ENCODE measurements at places on chromosomes 3 and 15. TPM values are rescaled to one million over a fixed set of nuclear protein-coding genes. Genes with fewer than 3 reads are reported as not detected.

DNA sequence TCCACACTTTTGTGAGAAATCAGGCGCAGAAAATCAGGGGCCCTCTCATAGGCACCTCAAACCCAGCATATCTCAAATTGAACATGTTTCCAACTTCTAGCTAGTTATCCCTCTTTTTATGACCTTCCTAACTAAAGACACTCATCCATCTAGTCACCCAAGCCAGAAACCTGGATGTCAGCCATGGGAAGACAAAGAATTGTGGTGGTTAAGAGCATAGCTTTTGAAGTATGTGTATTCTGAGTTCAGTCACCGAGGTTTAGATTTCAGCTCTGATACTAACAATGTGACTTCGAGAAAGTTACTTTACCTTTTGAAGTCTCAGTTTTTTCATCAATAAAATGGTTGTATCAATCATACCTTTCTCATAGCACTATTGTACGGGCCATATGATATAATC lies 495.5 kb downstream of the NLGN1 start:
- peak; percentile 78 for DNase-seq

Gene FEZF2
- not detected for total RNA-seq

Gene NR2C2
- total RNA-seq, result 34.0 TPM

- DNase-seq, result no peak
Observed at GRCh38 chr3:15475161-15475560, 46.3 kb downstream of the COLQ start.

DNA sequence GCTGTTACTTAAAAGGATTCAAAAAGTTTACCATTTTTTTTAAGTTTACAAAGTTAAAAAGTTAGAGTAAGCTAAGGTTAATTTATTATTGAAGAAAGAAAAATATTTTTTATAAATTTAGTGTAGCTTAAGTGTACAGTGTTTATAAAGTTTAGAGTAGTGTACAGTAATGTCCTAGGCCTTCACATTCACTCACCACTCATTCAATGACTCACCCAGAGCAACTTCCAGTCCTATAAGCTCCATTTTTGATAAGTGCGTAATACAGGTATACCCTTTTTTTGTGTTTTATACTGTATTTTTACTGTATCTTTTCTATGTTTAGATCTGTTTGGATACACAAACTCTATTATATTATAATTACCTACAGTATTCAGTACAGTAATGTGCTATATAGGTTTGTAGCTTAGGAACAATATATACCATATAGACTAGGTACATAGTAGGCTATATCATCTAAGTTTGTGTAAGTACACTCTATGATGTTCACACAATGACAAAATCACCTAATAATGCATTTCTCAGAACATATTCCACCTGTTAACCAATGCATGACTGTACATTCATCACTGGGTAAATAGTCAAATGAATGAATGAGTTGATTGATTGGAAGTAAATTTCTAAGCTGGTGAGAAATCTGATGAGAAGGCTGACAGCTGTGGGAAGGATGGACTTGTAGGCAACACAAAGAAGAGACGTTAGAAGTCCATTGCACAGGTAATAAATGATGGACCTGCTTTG lies 95.2 kb upstream of the CDIN1 start:
- no peak for DNase-seq

Gene SLC12A8
- 33.0 TPM for total RNA-seq

Gene ACKR2
- not detected for total RNA-seq

GRCh38 chr3:24264748-24265158 lies 229.9 kb downstream of the THRB start:
- no peak for DNase-seq

DNA sequence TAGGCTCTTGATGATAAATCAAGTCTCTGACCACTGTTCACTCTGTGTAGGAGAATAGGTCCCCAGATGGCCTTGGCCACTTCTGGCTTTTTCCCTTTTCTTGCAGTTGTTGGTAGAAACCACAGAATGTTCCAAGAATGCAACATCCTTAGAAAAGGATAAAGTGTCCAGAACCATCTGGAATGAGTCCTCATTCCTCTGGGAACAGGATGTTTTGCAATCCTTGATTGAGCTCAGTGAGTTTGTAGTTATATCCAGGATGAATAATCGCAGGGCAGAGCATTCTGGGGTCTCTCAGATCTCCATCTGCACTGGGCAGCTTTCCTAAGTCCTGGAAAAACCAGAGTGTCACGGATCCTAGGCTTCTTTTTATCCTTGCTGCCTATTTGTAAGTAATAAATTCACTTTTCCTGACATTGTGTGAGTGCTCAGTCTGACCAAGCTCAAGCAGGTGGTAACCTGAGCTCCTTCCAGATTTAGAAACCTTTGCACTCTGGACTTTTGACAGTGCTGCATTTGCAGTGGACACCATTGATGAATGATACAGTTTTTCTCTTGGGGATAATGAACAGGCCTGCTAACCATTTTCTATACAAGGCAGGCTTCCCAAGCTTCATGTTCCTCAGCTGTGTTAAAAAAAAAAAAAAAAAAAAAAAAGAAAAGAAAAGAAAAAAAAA lies 1028.6 kb downstream of the OTOL1 start:
- DNase-seq, result peak; percentile 42

GRCh38 chr15:45551676-45552075 lies 29.1 kb upstream of the SLC30A4 start:
- DNase-seq, result no peak

DNA sequence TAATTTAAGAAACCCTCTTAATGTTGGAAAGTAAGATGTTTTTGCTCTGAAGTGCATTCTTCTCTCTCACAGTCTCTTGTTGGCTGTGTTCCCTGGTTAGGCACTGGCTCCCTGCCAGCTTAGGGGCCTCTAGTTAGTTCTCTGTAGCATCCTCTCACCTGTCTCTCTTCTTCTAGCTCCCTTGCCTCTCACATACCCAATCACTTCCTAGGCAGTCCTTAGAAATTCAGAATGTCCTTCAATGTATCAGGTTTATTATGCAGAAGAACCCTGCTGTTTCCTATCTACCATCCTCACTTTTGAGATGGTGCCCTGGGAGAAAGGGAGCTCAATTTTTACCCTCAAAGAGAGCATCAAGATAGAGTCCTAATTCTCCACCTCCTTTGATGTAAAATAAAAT lies 36.2 kb upstream of the CPNE4 start:
- DNase-seq, result no peak

DNA sequence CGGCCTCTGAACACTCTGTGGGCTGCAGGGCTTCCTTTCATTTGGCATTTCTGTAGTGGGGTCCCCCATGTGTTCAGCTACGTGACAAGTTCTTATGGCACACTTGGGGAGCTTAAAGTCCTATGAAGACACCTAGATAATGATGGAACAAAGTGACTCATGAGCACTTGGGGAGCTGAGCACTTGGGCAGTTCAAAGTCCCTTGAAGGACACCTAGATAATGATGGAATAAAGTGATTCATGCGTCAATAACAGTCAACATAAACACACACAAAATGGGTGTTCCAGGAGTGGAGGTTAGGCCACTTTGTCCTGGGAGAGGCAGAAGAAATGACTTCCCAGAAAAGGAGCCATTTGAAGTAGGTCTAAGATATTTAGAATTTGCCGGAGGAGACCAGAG lies 66.6 kb downstream of the LDHAL6B start:
- DNase-seq, result no peak

GRCh38 chr3:61848885-61849284 lies 287.5 kb downstream of the PTPRG start:
- no peak for DNase-seq

DNA sequence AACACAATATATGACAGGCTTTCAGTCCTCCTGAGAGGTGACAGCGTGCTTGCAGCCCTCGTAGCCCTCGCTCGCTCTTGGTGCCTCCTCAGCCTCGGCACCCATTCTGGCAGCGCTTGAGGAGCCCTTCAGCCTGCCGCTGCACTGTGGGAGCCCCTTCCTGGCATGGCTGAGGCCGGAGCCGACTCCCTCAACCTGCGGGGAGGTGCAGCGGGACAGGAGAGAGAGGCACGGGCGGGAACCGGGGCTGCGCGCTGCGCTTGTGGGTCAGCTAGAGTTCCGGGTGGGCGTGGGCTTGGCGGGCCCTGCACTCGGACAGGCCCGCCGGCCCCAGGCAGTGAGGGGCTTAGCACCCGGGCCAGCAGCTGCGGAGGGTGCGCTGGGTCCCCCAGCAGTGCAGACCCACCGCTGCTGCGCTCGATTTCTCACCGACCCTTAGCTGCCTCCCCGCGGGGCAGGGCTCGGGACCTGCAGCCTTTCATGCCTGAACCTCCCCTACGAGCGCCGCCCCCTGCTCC lies 60.4 kb upstream of the HRH1 start:
- DNase-seq, result no peak

DNA sequence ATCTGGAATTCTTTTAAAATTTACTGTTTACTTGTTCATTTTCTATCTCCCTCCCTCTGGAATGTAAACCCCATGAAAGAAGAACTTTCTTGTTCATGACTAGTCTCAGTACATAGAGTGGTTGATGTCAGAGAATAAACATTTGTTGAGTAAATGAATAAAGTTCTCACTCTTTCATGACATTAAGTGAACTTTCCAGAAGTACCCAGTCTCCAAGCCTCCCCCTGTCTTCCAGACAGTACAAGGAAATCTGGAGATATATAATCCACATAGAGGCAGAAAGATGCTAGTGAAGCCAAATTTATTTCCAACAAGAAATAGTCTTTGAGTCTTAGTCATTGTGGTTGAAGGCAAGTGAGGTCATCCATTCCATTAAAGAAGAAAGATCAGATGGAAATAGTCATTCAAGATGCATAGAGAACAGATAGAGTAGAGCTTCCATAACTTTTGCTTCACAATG lies 71.5 kb upstream of the GALNT15 start:
- DNase-seq, result peak; percentile 49

- DNase-seq, result no peak
Observed at GRCh38 chr3:156240642-156241041, 120.3 kb downstream of the KCNAB1 start.

- no peak for DNase-seq
Observed at GRCh38 chr15:56844892-56845291, 73.6 kb upstream of the TCF12 start.

Gene OXSR1
- total RNA-seq, result 50.3 TPM

- DNase-seq, result no peak
Observed at GRCh38 chr3:106036696-106037095, 167.9 kb upstream of the CBLB start.

Gene ZBBX
- not detected for total RNA-seq

GRCh38 chr3:159447841-159448240 lies 540.8 kb upstream of the IL12A start:
- no peak for DNase-seq

GRCh38 chr3:25784971-25785370 lies 1.7 kb upstream of the NGLY1 start:
- no peak for DNase-seq

DNA sequence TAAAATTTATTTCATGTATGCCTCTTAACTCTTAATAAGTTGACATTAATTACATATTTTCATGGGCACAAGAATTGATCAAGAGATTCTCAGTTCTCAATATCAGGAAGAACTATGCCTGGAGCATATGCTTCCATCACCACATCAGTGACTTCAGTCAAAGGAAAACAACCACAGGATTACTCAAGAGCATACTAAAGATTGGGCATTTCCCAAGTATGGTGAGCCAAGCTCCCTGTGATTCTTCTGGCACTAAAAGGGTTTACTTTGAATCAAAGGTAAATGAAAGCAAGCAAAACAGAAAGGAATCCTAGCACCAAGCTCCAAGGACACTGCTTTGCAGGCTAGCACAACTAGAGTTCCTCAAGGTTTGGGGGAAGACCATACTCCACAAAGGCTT lies 44.6 kb downstream of the FMN1 start:
- DNase-seq, result peak; percentile 79

DNA sequence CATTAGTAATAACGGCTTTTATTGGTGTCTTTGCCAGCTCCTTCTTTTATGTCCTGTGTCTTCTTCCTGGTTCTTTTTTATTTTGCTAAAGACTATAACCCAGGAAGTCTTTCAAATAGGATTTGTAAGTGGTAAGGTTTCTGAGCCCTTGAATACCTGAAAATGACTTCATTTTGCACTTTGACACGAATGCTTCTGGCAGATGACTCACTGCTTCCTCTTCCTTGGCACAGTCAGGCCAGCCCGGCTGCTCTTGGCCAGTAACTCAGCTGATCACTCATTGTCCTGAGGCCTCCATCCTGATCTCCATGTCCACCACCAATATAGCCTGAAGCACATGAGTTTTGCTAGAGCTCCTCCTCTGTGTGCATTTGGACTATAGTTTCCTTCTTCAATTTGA lies 48.7 kb upstream of the NR2E3 start:
- DNase-seq, result peak; percentile 95

GRCh38 chr15:80709542-80709941 lies 14.4 kb downstream of the ABHD17C start:
- peak; percentile 29 for DNase-seq

Gene FES
- total RNA-seq, result 20.3 TPM

- DNase-seq, result no peak
Observed at GRCh38 chr15:59295261-59296001, 77.2 kb downstream of the MYO1E start.

GRCh38 chr15:48992545-48992944 lies 28.8 kb upstream of the SHC4 start:
- no peak for DNase-seq

- DNase-seq, result no peak
Observed at GRCh38 chr3:28651159-28651558, 302.5 kb upstream of the AZI2 start.

Gene GPR171
- total RNA-seq, result not detected

Gene CLDN11
- 50.3 TPM for total RNA-seq

DNA sequence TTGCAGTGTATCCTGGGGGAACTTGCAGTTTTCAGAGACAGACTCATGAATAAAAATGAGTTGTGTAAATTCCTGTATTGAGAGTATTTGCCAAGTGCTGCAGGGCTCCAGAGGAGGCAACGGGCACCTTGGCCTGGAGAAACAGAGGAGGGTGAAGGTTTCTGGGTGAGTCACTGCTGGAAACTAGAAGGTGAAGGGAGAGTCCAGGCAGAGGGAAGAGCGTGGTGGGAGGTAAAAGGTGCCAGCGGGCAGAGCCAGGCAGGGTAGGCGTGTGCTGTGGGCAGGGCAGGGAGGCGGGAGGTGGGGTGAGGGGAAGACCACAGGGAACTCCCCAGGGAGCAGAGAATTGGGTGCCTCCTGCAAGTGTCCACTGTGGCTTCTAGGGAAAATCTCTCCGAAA lies 120.8 kb downstream of the SLCO3A1 start:
- DNase-seq, result no peak

DNA sequence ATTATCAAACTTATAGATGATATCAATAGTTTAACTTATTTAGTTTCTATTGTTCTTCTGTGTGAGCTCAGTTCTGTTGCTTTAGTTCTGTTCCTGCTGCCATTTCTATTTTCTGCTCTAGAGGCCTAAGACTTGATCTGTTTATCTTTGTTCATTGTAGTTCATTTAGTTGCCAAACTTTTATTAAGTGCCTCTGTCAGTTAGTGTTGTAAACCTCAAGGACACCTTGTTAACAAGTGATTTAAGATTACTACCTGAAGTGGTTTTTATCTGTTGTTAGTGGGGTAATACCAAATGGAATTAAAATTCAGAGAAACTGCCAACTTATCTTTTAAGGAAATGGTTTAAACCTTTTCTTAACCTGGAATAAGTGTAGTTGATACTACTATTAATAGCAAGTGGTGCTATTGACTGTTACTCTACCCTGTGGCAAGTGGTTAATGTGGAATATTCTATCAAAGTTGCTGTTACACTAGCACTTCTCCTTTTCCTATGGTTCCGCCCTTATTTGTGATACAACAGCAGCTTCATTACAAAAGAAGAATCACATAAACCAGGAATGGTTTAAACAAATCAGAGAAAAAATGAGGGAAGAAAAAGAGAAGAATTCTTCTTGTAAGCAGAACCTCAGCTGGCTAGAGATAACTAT lies 500.6 kb upstream of the GOLIM4 start:
- DNase-seq, result no peak

- peak; percentile 49 for DNase-seq
Observed at GRCh38 chr3:152834776-152835600, at the start of gene P2RY1. TSS of gene P2RY1 (plus strand) at chr3:152835131. CDS start at chr3:152835783, 652 bp downstream.

Gene UCN2
- total RNA-seq, result 0.29 TPM

All from osteoblast (primary cell).